Choroid plexus epithelial cell (primary cell): ENCODE measurements at places on chromosomes 11 and 22.

- DNase-seq = no peak
Observed at GRCh38 chr11:90218606-90219005, 4.2 kb downstream of the CHORDC1 start.

GRCh38 chr11:131301306-131301705 is 69.1 kb upstream of the NTM start:
- no peak for DNase-seq

DNA sequence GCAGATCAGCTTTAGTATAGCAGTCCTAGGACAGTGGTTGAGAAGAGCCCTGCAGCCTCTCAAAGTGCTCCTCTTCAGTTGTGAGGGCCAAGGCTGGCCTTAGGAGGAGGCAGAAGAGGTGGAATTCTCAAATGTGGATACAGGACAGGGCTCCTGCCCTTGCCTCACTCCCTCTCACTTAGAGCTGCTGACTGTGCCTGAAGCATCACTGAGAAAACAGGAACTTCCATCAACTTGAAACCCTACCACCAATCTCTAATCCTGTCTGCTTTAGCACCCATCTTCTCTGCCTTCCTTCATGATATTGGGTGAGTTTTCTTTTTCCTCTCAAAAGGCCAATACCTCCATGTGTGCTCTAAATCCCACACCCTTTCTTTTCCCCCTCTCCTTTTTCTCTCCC is 14.4 kb upstream of the UCP3 start:
- no peak for DNase-seq

DNA sequence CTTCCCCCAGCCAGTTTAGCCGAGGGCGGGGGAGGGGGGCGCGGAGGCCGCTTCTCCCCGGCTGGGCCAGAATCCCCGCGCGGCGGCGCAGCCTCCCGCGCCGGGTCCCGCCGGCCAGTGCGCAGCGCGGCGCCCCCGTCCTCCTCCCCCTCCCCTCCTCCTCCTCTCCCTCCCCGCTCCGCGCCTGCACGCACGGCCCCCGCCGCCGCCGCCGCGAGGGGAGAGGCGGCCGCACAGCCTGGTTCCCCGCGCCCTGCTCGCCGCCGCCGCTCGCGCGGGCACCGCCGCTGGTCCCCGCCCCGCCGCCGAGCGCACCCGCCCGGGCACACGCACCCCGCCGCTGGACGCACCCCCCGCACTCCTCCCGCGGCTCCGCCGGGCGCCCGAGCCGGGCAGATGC is at the start of gene FLRT1:
Gene FLRT1 (plus strand): TSS at position 356 of the 400 bp plus-strand sequence. CDS start 80,337 bp downstream, outside the sequence.
- no peak for DNase-seq

- no peak for DNase-seq
Observed at GRCh38 chr11:112748713-112749543, 212.3 kb upstream of the NCAM1 start.

DNA sequence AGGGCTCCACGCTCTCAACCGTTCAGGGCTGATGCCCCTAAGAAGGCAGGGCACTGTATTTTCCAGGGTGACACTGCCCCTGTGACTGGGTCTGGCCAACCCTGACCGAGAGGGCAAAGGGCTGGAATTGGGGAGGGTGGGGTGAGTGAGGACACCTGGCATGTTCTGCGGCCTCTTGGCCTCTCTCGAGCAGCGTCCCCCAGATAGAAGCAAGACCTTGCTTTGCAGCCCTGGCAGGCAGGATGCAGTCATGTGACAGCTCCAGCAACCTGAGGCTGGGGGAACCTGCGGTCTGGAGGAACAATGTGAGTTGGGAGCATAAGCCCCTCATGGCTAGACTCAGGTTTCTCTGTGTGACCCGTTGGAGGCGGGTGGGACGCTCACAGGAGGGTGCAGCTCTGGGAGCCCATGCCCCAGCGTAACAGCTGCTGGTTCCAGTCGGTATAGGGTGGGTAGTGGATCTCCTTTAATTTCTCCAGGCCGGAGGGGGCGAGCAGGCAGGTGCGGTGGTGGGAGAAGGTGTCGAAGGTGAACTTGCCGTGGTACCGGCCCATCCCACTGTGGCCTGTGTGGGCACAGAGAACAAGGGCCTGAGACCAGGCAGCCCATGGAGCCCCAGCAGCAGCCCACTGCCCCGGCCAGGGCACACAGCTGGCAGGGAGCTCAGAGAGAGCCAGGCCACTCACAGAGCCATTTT is 11.4 kb downstream of the ALDH3B2 start:
- no peak for DNase-seq

DNA sequence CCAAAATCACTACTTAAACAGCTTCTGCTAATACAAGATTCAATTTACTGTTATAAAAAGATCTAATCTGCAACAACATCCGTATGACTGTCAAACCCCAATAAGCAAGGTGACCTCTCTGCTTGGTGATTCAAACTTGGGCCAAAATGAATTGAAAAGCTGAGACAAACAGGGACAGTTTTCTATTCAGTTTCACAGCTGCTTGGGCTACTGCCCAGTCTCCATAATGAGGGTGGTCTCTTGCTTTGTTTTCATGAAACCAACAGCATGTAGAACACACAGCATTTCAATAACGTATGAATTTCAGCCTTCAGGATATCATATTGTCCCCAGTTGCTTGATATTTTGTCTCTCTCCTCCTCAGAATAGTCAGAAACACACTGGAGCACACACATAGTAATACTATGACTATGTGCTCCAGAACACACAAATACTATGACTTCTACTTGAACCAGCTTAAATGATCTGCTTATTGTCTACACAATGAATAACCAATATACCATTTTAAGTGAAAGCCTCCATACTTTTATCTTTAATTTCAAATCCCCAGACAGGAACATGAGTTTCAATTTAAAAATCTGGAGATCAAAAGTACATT is 285.0 kb downstream of the TTC28 start:
- no peak for DNase-seq

- DNase-seq = peak; percentile 95
Observed at GRCh38 chr11:111557425-111558111, 17.0 kb downstream of the LAYN start.

- DNase-seq = peak; percentile 54
Observed at GRCh38 chr11:100918551-100919500, 210.8 kb downstream of the PGR start.

GRCh38 chr11:17188675-17189074 is 19.1 kb downstream of the PIK3C2A start:
- DNase-seq = peak; percentile 32

DNA sequence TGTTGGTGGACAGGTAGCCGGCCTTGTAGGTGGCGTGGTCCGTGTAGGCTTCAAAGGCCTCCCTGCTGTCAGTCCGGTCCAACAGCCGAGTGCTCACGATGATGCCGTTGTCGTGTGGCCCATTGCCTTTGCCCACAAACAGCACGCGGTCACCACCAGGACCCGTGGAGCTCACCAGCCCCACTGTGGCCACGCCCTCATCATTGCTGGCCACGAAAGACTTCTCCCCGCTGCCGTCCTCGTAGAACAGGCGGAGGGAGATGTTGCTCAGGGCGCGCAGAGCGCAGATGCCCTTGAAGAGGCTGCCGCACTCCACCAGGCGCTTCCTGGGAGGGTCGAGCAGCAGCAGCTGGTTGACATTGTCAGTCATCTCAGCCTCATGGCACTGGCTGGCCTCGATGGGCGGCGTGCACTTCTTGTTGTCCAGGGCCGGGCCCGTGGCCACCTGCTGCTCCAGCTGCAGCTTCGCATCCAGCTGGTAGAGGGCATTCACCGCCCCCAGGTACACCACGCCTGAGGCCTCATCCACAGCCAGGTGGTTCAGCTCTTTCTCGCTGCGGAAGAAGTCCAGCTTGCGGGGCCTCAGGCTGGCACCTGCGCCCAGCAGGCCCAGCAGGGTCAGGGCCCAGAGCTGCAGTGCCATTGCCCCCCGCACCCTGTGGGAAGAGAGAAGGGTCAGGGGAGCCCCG is 17.4 kb downstream of the PLXNB2 start:
- no peak for DNase-seq

DNA sequence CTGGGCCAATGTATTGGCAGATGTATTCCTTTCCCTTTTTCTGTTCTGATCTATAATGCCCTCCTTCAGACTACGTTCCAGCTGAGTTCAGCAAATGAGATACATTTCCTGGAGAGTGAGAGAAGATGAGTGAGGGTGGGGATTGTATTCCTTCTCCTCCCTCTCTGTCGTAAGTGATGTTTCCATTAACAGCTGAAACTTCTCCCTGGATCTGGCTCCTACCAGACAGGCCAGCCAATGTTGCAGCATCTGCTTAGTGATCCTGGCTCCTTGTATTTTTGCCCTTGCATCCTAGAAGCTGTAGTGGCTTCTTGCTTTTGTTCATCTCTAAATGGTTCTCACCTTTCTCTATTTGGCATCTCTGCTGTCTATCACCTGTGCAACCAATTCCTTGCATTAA is 48.2 kb upstream of the MTMR2 start:
- no peak for DNase-seq

GRCh38 chr11:62120431-62120830 is 3.4 kb upstream of the INCENP start:
- DNase-seq = no peak

GRCh38 chr11:10317151-10317755 is 12.4 kb downstream of the ADM start:
- DNase-seq = no peak

DNA sequence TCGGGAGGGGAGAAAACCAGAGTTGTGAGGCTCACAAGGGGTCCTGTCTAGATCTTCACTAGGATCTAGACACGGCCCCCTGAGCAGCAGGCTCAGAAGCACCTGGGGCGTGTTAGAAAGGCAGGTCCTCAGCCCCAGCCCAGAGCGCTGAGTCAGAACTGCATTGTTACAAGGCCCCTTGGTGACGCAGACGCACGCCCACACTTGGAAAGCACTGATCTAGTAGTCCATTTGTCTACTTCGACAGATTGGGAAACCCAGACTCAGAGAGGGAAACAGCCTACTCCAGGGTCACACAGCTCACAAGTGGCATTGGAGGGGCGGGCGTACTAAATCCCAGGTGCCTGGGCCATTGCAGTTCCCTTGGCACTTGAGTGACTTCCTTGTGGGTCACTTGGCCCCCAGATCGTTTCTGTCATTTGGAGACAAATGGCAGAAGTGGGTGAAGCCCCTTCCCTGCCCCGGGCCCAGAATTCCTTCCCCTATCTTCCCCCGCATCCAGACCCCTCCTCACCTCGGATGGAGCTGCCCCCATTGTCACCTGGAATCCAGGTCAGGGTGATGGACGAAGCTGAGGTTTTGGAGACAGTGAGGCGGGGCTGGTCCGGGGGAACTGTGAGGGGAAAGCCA is 110.8 kb downstream of the CEP164 start:
- no peak for DNase-seq

DNA sequence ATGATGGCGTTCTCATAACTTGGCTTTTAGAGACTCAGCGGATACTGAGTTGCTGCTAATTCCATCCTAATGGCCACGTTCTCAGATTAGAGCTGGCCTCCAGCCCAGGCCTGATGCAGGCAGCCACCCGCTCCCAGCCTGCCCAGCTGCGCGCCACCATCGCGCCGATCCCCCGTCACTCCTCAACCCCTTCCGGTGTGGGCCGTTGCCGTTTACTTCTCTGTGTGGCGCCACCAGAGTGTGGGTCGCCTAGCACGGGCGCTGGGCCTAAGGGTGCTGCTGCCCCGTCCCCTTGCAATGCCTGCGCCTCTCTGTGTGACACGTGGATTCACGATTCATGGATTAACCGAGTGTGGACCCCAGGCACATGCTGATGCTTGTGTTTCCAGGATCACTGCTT is 1116.0 kb downstream of the BRD1 start:
- DNase-seq = no peak

GRCh38 chr11:837189-837989 is 4.6 kb downstream of the CD151 start:
- DNase-seq = no peak

DNA sequence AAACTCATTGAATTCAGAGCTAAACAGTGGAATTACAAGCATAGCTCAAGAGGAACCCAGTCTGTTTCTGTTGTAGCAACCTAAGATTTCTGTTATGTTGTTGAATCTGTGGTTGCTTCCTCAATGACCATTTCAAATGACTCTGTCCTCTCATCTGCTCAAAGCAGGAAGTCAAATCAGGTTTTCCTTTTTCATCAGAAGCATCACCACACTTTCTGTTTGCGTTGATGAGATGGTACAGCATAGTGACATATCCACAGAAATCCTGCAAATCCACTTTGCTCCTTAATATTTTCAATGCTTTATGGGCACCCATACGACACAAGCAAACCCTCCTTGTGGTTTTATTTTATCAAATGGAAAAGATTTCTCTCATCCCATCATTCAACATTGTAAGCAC is 12.6 kb upstream of the UCP2 start:
- DNase-seq = peak; percentile 22

- no peak for DNase-seq
Observed at GRCh38 chr11:114057605-114058004, 1.9 kb upstream of the ZBTB16 start.

GRCh38 chr11:46560300-46560991 is 33.4 kb downstream of the AMBRA1 start:
- DNase-seq = peak; percentile 68

DNA sequence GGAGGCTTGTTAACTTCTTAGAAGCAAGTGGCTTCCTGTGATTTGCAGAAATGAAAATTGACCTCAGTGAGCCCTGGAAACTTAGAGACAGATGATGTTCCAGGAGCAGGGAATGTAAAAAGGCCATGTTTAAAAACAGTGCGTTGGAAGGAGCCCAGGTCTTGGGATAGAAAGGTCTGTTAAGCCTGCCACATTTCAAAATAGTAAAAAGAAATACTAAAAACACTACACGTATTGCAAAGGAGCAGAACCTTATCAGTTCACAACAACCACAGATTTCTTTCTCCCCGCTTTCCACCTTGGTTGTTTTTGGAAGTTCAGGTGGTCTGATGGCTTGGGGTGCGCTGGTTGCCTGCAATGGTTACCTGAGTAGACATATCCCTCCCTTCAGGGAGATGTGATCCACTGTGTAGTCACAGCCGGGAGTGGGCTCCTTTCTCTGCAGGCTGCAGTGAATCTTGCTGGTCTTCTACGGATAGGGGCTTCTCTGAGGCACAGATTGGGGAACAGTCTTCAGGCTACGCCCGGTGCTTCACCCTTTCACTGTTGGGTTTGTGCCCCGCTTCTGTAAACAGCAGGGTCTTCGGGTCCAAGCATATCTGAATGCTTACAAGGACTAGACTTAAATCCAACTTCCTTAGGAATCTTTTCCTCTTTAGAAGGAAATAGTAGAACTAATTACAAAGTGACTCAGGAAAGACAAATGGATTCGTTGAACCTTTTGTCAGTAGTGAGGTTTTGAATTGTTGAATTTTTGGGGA is 1.9 kb downstream of the TEAD1 start:
- peak; percentile 62 for DNase-seq

DNA sequence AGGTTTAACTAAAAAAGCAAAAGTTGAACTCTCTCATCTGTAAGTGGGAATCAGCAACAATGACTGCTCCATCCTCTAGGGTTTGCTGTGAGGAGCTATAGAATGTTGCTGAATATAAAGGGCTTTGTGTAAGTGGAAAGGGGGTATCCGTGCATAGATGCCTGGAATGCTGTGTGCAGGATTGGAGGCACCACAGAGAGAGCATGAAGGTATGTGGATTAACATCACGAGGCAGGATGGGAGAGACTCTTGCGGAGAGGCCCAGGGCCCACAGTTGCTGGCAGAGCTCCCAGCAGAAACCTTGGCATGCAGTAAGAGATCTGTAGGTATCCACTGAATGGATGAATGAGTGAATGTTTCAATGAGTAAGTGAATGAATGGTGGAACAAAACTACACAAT is 298.7 kb upstream of the DDI1 start:
- DNase-seq = peak; percentile 32

- peak; percentile 68 for DNase-seq
Observed at GRCh38 chr11:108302121-108302785, 79.4 kb downstream of the ATM start.

- DNase-seq = no peak
Observed at GRCh38 chr11:69155302-69156234, at the start of gene SMIM38. Gene SMIM38 (plus strand): TSS chr11:69155935. CDS start chr11:69157847, 1,912 bp downstream.
